Germinal center (tissue), 1 donor: ENCODE measurements at places on chromosomes 3 and 15.

- no peak for DNase-seq
Observed at GRCh38 chr3:160053048-160053391, 64.4 kb downstream of the IL12A start.

DNA sequence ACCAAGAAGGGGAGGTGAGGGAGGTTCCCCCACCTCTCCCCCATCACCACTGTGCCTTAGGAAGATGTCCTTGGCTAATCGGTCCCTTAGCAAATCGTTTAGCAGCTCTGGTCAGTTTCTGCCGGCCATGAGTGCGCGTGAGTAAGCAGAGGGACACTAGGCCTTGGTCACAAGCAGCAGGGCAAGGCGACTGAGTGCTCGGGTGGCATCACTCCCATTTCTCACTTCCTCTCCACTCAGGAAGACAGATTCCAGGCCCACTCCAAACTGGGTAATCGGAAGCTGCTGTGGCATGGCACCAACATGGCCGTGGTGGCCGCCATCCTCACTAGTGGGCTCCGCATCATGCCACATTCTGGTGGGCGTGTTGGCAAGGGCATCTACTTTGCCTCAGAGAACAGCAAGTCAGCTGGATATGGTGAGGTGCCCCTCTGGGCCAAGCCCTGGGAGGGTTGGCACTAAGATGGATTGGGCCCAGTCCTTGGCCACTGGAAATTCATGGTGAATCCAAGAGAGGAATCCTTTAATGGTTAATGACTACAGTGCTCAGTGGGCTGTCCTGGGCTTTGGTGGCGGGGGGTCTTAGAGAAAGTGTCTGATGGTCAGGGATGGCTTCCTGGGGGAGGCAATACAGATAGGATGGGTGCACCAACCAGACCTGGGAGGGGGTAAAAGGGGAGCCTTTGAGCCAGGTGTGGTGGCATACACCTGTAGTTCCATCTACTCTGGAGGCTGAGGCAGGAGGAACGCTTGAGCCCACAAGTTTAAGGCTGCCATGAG, 4.0 kb downstream of the PARP3 start:
- no peak for DNase-seq

- DNase-seq = no peak
Observed at GRCh38 chr3:127135241-127136023, 57.5 kb upstream of the PRR23E start.

DNA sequence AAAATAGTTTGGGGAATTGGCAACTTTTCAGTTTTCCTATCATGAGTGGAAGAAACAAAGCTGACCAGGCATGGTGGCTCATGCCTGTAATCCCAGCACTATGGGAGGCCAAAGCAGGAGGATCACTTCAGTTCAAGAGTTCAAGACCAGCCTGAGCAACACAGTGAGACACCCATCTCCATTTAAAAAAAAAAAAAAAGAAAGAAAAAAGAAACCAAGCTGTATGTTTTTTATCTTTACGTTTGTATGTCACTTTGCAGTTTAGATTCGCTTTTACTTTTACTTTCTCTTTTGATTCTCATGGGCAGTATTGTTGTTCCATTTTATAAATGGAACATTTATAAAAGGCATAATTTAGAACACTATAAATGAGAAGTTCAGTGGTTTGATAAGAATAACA, 31.2 kb upstream of the TNIK start:
- no peak for DNase-seq

DNA sequence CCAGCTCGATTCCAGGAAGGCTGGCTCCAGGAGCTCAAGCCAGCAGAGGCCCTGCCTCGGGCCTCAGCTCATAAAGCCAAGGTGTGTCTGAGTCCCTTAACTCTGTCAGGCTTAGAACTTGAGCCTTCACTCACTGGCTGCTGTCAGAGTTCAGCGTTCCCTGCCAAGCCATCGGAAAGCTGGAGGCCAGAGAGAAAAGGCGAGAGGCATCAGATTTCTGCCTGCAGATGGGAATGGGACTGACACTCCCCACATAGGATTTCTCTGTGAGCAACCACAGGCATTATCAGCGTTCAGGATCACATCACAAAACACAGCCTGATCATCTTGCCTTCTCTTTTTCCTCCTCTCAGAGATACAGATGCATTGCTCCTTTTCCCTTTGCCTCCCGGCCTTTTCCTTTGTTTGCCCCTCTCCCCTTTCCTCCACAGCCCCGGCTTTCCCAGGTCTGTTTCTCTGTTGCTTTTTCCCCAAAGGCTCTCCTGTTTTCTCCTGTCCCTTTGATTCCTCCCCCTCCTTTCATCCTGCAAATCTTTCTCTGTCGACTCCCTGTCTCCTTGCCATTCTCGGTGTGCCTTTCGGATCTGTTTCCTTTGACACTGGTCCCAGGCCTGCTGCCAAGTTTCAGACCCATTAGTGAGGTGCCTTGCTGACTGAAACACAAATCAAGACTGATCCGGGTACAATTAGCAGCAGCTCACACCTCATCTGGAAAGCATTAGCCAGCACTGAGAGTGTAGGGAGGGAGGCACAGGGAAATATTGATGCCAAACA, 44.5 kb upstream of the BOC start:
- no peak for DNase-seq

GRCh38 chr3:109081746-109082510, 36.0 kb downstream of the MORC1 start:
- DNase-seq = peak; percentile 34

DNA sequence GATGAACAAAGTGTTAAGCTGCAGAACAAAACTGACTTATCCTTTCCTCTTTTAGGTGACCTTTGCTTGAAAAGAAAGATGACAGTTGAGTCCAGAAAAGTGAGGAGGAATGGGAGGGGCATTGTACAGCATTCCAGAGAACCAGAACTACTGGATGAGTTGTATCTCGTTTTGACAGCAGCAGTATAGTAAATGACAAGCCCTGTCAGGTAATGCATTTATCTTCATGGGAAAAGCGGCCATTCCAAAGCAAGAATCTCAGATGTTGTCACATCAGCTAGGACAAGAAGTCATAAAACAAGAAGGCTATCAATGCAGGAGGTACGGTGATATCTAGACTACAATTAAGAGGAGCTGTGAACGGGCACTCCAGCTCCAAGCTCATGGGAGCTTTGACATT, 421.5 kb downstream of the MAGI1 start:
- DNase-seq = no peak

DNA sequence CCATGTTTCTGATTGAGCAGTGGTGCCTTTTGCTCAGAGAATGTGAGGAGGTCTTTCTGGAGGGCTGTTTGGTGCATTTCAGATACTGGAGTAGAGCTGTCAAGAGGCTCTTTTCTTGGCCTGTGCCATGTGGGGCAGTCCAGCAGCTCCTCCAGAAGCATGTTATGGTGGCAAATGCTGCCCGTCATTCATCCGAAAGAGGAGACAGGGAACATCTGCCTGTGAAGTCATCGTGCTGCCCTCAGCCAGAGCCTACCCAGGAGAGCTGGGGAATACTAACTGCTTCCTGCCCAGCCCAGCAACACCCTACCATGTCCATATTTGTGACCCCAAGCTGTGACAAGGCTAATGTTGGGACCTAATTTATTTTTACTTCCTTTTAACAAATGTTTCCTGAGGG, 82.2 kb upstream of the SLC6A6 start:
- DNase-seq = no peak

GRCh38 chr15:79299126-79299840, 11.6 kb upstream of the TMED3 start:
- no peak for DNase-seq

DNA sequence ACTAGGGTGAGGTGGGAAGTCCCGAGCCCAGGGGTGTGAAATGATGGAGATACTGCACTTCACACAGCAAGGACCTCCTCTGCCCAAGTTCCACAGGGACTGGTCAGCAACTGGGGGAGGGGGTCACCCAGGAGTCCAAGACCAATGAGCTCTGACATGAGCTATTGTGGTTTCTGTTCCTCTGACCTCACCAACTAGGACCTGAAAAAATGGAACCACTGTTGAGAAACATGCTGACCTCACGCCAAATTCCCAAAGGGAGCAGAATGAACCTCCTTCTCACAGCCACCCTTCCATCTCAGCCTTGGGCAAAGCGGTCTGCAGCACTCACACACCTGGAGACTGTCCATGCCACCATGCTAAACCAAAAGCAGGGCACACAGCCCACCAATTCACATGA, 69.3 kb downstream of the LRIG1 start:
- no peak for DNase-seq

DNA sequence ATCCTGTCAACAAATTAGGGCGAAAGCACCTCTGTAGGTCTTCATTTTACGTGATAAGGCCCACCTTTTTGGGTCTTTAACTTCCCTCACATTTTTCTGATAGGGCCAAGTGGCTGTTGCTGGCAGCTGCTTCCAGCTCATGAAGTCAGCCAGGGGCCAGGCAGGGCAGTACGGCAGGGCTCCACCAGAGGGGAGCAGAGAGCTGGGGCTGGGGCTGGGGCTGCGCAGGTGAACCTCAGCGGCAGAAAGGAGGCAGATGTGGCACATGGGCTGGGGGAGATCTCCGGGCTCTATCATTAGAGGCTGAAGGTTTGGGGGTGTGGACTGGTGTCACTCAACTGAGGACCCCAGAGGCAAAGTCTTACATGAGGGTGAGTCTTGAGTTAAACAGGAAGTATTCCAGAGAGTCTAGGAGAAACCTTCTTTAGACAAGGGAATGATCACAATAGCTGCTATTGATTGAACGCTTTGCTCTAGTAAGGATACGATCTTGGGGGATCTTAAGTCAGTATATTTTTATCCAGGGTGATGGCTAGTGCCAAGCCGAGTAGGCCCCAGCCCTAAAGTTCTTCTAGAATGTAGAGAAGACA, 62.8 kb upstream of the MEX3B start:
- peak; percentile 74 for DNase-seq

DNA sequence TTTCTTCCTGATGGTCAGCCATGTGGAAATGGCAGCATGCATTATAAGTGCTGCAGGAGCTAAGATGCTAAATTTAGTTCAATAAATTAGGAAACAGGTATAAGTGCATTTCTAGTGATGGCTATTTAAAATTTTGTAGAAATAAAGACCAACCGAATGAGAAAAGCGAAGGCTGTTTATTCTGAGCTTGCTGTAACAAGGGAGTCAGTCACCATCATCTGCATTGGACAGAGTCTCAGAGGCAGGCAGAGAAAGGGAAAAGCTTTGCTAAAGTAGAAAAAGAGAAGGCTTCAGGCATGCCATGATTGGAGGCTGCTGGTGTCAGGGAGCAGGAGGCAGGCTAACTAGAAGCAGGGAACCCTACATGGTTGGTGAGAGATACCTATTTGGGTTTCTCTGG, 451.0 kb downstream of the EDEM1 start:
- no peak for DNase-seq

DNA sequence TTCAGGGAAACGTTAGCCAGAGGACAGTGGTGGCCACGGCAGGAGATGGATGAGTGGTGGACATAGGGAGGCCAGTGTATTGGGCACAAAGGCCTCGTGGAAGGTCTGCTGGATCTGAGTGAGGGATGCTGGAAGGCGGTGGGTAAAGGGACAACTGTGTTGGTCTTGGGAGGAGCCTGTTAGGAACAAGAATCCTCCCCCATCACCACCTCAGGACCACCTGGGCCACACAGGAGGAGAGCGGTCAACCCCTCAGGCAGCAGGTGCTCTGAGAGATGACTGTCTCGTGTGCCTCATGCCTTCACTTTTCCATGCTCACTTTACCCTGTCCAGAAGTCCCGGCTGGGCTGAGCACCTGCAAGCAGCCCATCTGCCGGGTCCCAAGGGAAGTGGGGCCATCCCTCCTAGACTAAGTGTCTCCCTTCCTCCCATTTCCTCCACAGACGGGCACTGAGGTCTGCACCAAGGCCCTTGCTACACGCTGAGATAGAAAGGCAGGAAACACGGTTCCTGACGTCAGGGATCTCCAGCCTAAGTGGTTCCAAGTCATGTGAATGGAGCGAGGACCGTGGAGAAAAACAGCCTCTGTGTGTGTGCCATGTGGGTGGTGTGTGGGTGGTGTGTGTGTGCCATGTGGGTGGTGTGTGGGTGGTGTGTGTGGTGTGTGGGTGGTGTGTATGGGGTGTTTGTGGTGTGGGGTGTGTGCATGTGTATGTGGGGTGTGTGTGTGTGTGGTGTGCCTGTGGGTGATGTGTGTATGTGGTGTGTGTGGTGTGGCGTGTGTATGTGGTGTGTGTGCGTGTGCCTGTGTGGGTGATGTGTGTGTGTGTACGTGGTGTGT, 47.8 kb upstream of the CTSH start:
- DNase-seq = no peak

DNA sequence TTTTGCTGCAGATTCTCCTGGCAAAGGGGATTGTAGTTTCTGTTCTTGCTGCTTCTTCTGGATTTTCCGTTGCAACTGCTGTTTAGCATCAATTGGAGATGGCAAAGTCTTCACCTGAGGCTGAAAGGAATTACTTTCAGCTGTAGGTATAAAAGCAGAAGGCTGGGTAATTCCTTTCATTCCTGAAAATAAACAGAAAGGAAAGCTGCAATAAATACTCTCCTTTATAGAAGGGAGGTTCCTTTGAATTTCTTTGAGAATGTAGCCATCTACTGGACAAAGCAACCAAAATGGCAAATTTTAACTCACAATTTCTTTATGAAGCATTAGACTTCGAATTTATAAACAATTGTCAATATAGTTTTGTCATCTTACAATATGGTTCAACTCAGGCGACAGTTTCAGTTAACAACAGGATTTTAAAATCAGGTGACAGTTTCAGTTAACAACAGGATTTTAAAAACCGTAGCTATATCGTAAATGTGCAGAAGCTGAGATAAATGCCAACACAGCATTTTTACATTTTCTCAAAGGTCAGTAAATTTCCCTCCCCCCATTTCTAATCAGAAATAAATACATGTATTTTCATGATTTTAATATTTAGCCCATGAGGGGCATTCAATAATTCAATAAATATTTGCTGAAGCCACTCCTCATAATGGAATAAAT, 104.9 kb upstream of the NEDD4 start:
- no peak for DNase-seq

- no peak for DNase-seq
Observed at GRCh38 chr3:175411946-175412345, 552.8 kb downstream of the NAALADL2 start.

DNA sequence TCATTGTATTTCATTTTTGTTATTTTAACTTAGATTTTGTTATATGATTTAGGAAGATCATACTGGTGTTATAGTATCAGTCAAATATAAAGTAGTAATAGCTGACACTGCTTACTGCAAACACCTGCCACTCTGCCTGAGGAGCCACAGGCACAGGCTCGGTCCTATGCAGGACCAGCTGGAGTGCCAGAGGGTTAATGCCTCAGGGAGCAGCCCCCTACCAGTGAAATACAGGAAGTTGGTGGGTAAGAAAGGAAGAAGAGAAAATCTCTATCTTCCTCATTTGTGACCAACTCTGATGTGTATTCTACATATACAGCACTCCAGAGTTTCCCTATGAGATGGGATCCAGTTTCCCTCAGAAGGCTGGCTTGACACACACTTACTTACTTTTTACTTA, 593.3 kb downstream of the UNC13C start:
- DNase-seq = no peak

DNA sequence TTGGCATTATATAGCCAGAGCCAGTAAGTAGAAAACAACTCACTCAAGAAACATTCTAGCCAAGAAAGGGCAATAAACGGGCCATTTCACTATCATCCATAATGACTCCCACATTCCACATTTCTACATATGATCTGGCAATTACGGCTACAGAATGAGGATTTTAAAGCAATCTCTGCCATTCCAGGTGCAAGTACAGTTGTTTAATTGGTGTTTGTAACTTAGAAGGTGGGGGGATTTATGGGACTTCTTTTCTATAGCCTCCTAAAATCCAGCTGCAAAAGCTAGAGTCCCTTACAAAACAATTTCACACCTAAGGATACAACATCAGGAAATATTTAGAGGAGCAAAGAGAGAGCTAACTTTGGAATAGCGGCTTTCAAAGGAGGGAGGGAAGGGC, 295.4 kb upstream of the RORA start:
- DNase-seq = no peak

- no peak for DNase-seq
Observed at GRCh38 chr15:47715856-47716445, 1.4 kb upstream of the SEMA6D start.

- DNase-seq = no peak
Observed at GRCh38 chr15:84616235-84616634, 15.4 kb downstream of the ZSCAN2 start.
